ENCODE measurements at places on chromosomes 7 and 10. TPM values are rescaled to one million over a fixed set of nuclear protein-coding genes. Genes with fewer than 3 reads are reported as not detected.

DNA sequence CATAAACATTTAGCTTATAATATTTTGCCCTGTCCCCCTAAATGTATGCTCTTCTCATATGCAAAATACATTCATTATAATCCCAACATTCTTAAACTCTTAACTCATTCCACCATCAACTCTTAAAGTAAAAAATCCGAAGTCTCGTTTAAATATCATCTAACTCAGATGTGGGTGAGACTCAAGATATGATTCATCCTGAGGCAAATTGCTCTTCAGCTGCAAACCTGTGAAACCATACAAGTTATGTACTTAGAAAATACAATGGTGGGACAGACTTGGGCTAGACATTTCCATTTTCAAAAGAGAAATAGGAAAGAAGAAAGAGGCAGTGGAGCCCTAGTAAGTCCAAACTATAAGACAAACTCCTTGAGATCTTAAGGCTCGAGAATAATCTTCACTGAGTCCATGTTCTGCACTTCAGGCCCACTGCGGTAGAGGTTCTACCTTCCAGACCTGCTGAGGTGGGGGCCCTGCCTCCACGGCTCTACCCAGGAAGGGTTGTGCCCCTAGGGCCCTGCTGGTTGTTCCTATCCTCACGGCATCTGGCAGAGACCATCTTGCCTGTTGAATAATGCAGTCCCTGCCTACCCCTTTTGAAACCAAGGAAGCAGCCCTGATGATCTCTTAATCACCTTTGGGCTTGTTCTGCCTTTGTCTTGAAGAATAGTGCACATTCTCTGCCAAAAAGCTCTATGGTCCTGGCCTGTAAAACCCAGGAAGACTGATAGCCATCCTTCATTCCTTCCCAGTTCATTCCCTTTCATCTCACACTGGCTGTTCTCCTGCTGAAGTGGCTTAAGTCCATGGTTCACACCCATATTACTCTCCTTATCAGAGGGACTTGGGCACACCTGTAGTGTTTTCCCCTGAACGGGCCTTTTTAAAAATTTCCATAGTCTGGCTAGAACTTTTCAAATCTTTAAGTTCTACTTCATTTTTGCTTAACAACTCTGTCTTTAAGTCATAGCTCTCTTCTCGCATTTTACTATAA is 37.3 kb downstream of the INPP5F start:
- no peak for DNase-seq

DNA sequence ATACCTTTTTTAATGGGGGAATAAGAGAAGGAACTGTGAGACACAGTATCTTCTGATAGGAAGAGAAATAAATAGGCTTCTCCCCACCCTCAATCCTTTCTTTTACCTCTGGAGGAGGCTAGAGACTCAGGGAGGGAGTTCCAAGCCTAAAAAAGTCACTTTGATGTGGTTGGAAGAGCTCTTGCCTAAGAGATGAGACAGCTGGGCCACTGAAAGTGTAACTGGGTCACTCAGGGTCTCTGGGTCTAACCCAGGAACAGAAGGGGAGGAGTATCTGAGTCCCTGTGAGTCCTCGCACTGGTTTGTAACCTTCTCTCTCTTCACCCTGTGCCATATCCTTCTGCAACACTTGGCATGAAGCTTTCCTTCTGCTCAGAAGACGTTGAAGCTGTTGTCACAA is 222.9 kb upstream of the AGK start:
- DNase-seq: no peak

GRCh38 chr10:69439813-69440506 is 11.3 kb upstream of the TSPAN15 start:
- peak; percentile 81 for DNase-seq

DNA sequence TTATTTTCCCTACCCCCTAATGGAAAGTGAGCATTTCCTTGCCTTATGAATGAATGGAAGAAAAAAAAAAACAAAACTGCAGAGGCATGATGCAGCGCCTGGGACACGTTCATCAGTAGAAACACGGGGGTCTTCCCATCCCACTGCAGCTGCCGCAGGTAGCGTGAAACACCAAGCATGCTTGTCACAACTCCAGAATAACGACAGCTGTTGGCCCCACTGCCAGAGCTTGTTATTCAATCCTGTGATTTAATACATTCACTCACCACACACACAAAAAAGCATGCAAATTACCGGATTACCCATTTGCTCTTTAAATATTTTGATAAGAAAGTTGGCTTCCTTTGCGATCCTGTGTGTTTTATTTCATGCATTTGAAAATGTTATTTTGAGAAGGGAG is 48.4 kb upstream of the GNA12 start:
- DNase-seq: no peak

- no peak for DNase-seq
Observed at GRCh38 chr7:142445019-142445686, 187.3 kb upstream of the PRSS58 start.

- peak; percentile 78 for DNase-seq
Observed at GRCh38 chr7:24576171-24577025, 3.1 kb downstream of the PALS2 start.

- no peak for DNase-seq
Observed at GRCh38 chr7:137206770-137207169, 136.8 kb downstream of the PTN start.

- no peak for DNase-seq
Observed at GRCh38 chr10:11125004-11125403, 107.3 kb downstream of the CELF2 start.

GRCh38 chr7:25823571-25823970 is 328.4 kb upstream of the NFE2L3 start:
- no peak for DNase-seq

DNA sequence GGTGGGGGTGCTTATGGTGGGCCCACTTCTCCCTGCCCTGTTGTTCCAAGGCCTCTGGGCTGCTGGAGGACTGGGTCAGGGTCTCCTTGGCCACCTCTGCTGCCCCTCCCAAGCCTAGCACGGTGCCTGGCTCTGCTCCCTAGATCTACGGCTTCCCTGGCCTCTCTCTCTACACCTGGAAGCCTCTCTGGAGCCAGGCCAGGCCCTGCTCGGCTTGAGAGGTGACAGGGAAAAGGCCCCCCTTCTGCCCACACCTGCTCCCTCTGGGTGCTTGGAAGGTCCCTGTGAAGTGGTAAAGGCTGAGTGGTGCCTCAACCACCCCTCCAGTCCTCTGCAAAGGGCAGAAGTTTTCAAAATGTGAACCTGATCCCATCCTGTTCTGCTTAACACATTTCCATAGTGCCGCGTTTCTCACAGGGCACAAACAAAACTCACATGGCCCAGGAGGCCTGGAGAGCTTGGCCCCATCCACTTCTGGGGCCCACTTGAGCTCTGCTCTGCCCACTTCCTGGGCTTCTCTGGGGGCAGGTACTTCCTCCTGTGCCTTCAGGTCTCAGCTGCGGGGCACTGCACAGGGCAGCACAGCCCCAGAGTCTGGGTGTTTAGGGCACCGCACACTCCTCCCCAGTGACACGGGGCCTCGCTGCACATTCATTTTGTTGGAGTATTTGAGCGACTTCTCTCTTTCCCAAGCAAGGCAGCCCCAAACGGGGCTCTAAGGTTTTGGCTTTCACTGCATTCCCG is 169.9 kb downstream of the PIP4K2A start:
- no peak for DNase-seq

DNA sequence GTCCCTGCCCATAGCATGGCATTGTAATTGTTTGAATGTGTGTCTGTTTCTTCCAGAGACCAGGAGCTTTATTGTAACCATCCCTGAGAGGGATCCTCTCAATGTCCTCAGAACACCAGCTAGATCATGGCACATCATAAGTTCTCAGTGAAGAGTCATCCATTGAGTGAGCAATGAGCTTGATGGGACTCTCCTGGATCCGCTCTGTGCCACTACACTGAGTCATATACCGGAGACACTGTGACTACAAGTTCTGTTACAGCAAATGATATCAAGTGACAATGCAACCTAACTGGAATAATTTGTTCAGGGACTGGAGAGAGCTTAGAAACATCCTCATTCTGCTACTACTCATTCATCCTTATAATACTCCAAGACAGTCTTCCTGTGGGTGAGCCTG is 25.1 kb downstream of the MRPS24 start:
- no peak for DNase-seq

GRCh38 chr7:155002411-155003091 is 373 bp downstream of the PAXIP1 start:
- peak; percentile 10 for DNase-seq

GRCh38 chr7:39005036-39005435 is 27.3 kb downstream of the POU6F2 start:
- no peak for DNase-seq

DNA sequence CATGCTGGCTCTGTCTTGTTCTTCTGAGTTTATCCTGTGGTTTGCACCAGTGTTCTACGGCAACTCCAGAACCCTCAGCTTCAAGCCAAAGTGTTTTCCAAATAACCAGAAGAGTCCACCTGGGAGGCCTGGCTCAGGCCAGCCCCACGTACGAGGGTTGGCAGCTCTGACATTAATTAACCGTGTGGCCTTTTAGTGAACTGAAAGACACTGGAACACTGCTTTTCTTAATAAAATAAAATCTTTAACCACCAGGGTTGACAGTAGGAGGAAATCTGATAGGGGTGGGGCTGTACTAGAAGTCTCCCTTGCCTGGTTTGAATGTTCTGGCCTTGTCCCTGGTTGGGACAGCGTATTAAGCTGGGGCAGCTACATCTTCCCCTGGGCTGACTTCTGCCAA is 64.9 kb downstream of the SYPL1 start:
- DNase-seq: no peak

- DNase-seq: peak; percentile 62
Observed at GRCh38 chr7:3482147-3482921, 181.3 kb downstream of the SDK1 start.

- DNase-seq: no peak
Observed at GRCh38 chr7:46233585-46234329, 312.7 kb upstream of the IGFBP3 start.

GRCh38 chr7:98265841-98266271 is 13.8 kb upstream of the TECPR1 start:
- peak; percentile 59 for DNase-seq

- DNase-seq: no peak
Observed at GRCh38 chr10:122269059-122269687, 1.9 kb upstream of the BTBD16 start.

DNA sequence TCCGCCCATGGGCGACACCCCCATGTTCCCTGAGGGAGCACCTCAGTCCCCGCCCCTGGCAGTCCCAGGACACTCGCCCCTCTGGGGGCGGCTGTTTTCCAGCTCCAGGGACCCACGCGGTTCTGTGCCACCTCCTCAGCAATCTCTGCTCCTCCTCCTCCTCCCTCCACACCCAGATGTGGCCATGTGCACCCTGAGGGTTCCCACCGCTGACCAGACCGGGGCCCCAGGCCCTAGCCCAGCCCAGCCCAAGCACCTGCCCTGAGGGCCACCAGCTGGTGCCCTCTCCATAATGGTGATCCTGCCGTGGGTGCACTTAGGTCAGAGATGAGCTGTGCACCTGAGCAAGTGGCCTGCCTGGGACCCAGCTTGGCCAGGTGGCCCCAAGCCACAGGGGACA is 25.1 kb downstream of the AP5Z1 start:
- no peak for DNase-seq

- DNase-seq: no peak
Observed at GRCh38 chr10:49819234-49819958, 57.3 kb upstream of the OGDHL start.

DNA sequence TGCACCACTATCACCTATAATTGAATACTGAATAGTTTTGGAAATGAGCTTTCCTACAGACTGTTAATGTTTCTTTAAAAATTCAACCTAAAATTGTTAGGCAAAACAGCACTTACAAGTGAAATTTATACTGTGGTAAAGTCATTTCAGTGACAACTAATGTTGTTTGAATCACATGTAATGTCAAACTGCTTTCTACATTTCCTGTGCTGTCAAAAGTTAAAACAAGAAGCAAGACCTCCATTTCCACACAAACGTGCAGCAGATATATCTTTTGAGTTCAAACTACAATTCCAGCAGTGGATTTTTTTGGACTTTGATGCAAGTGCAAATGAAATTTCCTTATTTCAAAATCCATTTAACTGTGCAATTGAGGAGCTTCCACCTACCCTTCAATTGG is 199.8 kb downstream of the RNLS start:
- no peak for DNase-seq

DNA sequence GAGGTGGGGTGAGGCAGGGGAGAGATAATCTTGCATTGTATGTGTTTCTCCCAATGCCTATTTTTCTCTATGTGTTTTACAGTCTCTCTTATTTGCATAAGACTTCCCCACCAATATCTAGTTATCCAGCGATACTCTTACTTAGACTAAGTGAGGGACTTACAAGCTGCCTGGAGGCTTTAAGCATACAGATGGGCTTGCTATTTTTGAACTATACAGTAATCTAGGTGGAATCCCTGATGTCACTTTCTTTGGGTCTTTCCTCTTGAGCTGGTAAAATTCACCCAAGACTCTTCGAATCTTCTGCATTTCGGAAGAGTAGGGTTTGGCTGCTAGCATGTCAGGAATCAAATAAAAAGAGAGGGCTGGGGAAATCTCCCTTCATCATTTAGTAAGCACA is 76.6 kb downstream of the NDUFB2 start:
- DNase-seq: no peak

DNA sequence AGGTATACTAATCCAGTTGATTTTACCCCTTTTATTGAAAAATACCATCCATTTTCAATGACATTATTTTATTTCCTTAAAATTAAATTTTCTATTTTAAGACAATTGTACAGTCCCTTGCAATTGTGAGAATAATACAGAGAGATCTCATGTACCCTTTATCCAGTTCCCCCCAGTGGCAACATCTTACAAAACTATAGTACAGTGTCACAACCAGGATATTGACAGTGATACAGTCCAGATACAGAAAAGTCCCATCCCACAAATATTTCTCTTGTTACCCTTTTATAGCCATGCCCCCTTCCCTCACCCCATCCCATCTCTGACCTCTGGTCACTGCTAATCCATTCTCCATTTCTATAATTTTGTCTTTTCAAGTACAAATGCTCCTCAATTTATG is 18.5 kb downstream of the ELFN1 start:
- DNase-seq: no peak

GRCh38 chr10:5533098-5533731 is 8.5 kb downstream of the CALML3 start:
- DNase-seq: no peak

- no peak for DNase-seq
Observed at GRCh38 chr10:46236941-46237681, 49.7 kb upstream of the ANTXRL start.

- peak; percentile 40 for DNase-seq
Observed at GRCh38 chr10:80462981-80463741, 9.1 kb downstream of the TSPAN14 start.

GRCh38 chr10:33153968-33154327 is 180.5 kb downstream of the NRP1 start:
- no peak for DNase-seq

- DNase-seq: no peak
Observed at GRCh38 chr10:53071505-53072125, 299.0 kb upstream of the MBL2 start.

Gene CALCR
- total RNA-seq: 0.98 TPM

Gene APBB1IP
- not detected for total RNA-seq

Gene MBL2
- not detected for total RNA-seq

Gene FERD3L
- total RNA-seq: not detected

Gene SLC18A3
- total RNA-seq: not detected

Gene PLEKHS1
- total RNA-seq: not detected

Gene ZNF487
- total RNA-seq: 6.6 TPM

Gene ZDHHC6
- total RNA-seq: 33.4 TPM

Data from A172 (cell line).